ENCODE measurements at places on chromosomes 3 and 15. TPM values are rescaled to one million over a fixed set of nuclear protein-coding genes. Genes with fewer than 3 reads are reported as not detected.

DNA sequence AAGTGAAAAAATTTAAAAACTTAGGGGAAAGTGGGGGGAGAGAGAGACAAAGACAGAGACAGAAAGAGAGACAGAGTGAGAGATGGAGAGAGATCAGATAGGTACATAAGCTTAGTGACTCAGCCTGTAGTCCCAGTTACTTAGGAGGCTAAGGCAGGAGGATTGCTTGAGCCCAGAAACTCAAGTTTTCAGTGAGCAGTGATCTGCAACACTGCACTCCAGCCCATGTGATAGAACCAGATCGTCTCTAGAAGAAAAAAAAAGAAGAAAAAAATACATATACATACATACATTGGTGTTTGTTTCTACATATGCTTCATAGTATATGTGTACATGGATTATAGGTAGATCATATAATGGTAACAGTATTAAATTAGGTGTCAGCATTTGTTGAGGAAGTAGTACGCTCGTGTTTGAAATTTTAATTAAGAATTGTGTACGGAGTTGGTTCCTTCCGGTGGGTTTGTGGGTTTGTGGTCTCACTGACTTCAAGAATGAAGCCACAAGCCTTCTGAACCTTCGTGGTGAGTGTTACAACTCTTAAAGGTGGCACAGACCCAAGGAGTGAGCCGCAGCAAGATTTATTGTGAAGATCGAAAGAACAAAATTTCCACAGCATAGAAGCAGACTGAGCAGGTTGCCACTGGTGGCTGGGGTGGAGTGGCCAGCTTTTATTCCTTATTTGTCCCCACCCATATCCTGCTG, 38.3 kb upstream of the SNRPN start:
- peak; percentile 16 for DNase-seq

Gene GHRL
- 1.1 TPM for total RNA-seq

Gene CHRM5
- total RNA-seq = not detected

- no peak for DNase-seq
Measured at GRCh38 chr3:180421721-180422120, 180.2 kb upstream of the TTC14 start.

Gene CLDN1
- 0.39 TPM for total RNA-seq

Gene CCDC80
- not detected for total RNA-seq

Gene ASB14
- total RNA-seq = not detected
